ENCODE measurements at places on chromosomes 12 and 14.

GRCh38 chr12:12083688-12084087 lies 12.9 kb downstream of the BCL2L14 start:
- no peak for DNase-seq

- no peak for DNase-seq
Observed at GRCh38 chr14:50064993-50065392, 51.4 kb downstream of the VCPKMT start.

- DNase-seq: no peak
Observed at GRCh38 chr14:53510281-53510912, 357.3 kb upstream of the DDHD1 start.

DNA sequence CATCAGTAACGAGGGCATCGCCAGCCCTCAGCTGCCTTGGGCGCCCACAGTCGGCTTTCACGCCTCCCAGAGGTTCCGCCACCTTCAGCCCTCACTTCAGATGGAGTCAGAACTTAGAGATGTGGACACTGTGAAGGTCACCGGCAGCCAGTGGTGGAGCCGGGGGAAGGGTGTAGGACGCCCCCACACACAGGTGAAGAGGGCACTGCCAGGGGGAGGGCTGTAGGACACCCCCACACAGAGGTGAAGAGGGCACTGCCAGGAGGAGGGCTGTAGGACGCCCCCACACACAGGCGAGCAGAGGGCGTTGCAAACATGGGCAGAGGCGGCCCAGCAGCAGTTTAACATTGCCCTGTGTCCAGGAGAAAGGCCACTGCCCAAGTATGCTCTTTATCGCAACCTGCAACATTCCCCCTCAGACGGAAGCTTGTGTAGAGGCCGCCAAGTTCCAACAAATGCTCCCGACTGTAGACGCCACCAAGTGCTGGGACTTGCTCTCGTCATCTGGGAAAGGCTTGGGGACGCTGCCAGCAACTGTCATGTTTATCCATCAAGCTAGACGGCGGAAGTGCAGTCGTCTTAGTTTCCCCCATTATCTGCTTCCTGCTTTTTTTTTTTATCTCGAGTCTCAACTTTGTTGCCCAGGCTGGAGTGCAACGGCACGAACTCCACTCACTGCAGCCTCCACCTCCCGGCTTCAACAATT lies 4.9 kb upstream of the ANKLE2 start:
- DNase-seq: no peak

- no peak for DNase-seq
Observed at GRCh38 chr12:108914121-108914531, 34.2 kb downstream of the DAO start.

- no peak for DNase-seq
Observed at GRCh38 chr14:55386037-55386808, 25.4 kb downstream of the ATG14 start.

DNA sequence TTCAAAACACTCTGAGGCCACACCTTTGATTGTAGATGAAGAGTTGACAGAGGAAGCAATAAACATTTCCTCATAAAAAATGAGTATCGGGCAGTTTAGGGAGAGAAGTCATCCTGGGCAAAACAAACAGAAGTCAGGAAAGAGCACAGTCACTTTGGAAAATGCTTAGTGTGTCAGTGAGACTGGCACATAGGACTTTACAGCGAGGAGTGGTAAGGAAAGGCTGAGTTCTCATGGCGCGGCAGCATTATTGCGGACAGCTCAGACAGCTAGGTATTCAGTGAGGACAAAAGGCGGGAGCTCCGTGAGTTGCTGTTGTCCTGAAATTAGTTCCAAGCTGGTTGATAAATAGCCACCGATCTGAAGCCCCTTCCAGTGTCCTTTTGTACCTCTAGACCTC lies 229.9 kb downstream of the SNAPC1 start:
- no peak for DNase-seq

- DNase-seq: no peak
Observed at GRCh38 chr12:78795934-78796445, 68.6 kb upstream of the SYT1 start.

DNA sequence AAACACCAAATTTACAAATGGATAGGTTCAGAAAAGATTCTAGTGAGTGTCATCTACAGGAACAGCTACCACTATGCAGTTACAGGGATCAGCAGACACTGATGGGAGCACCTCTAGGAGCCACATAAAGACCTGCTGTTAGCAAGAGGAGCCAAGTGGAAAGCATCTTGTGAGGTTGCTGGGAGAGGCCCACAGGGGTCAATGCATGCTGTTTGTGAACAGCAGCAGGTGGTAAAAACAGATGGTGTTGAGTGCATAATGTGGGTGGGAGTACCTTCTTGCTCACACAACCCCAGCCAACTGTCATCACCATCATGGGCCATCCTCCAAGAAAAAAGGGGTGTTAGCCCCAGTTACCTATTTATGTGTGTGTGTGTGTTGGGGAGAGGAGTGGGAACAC lies 215.2 kb upstream of the SSTR1 start:
- DNase-seq: no peak

GRCh38 chr12:69733638-69734037 lies 5.0 kb upstream of the RAB3IP start:
- no peak for DNase-seq

DNA sequence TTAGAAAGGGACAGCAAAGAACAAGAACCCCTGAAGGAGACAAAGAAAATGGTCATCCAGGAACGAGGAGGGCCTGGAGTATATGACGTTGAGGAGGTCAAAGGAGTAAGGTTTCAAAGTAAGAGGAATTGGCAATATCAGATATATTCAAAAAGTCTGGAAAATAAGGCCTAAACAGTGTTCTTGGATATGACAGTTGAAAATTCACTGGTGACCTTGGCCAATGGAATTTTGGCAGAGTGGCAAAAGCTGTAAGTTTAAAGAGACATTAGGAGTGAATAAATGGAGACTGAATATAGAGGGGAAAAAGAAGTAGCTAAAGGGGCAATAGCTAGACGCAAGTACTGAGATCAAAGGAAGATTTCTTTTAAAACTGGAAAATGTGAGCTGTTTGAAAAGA lies 4.1 kb upstream of the ACTN1 start:
- no peak for DNase-seq

- no peak for DNase-seq
Observed at GRCh38 chr12:78088391-78088832, 257.7 kb downstream of the NAV3 start.
